Cardiac ventricle fibroblast (primary cell): ENCODE measurements at places on chromosomes 1 and 21. TPM values are rescaled to one million over a fixed set of nuclear protein-coding genes. Genes with fewer than 3 reads are reported as not detected.

The AGBL4 gene
- total RNA-seq: not detected in 2 replicates

The DCST2 gene
- total RNA-seq: 0.06 TPM in 1 of 2 replicates, not detected in the other

The AIM2 gene
- total RNA-seq: not detected in 2 replicates

The LCA5L gene
- 0.37 and 1.4 TPM in 2 replicates for total RNA-seq

The LCE3D gene
- not detected in 2 replicates for total RNA-seq

The WDR4 gene
- total RNA-seq: 4.7 and 10.1 TPM in 2 replicates

The TBX15 gene
- 6.4 and 6.8 TPM in 2 replicates for total RNA-seq

The CNKSR1 gene
- total RNA-seq: 0.81 TPM in 1 of 2 replicates, not detected in the other

The FCRL1 gene
- not detected in 2 replicates for total RNA-seq

The FCRL6 gene
- total RNA-seq: not detected in 2 replicates

The SNX7 gene
- total RNA-seq: 18.4 and 20.4 TPM in 2 replicates
